ENCODE measurements at places on chromosomes 1 and 21.

DNA sequence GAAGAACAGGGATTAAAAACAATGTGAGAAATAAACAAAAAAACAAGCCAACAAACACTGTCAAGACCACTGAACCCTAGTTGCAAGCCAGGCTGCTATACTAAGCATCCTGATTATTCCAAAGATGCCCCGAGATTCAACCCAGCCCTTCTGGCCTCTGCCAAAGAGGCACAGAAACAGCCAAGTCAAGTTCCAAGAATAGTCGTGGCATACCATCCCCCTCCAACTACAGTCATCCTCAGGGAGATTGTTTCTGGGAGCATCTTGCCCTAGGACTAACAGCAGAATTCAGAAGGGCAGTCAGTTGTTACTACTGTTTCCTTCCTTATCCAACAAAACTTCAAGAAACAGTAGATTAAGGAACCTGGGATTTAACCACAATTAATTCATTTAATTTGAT, 52.3 kb downstream of the ABL2 start:
- DNase-seq = no peak

GRCh38 chr1:205310976-205311704, 10.4 kb downstream of the NUAK2 start:
- DNase-seq = no peak

DNA sequence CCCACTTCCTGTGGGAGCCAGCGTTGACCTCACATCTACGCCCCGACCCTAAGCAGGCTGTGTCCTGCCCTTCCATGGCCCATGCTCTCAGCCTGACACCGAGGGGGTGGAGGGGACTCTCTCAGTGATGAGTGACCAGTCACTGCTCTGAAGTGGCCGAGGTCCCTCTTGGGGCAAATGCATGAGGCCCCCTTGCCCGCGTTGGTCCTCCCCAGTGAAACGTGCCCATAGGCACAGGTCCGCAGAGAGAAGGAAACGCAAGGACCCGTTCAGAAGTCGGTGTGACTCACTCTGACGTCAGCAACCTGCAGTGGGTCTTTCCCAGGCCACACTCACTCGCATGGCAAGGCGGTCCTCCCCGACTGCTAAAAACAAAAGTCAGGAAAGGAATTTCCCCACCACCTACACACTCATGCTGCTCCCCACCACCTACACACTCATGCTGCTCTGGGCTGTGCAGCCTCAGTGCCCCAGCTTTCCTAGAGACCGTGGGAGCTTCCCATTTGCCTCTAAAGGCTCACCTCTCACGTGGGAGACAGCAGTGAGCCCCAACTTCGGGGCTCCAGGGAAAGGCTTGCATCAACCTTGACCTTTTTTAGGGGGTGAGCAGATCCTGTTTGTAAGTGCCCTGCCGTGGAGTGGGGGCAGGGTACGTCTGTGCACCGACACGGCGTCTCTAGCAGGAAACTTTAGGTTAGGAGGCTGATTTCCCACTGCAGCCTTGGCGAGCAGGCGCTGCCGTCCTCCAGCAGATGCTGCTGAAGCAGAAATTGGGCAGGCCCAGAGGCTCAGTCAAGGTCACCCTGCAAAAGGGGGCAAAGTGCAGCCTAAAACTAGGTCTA, 11.4 kb downstream of the UBASH3A start:
- no peak for DNase-seq

GRCh38 chr1:17635811-17636210, 96.3 kb downstream of the ARHGEF10L start:
- DNase-seq = no peak

- DNase-seq = peak; percentile 79
These were observed 29.2 kb downstream of the NID1 start for GRCh38 chr1:236035681-236036101.

GRCh38 chr1:167924102-167924501, 10.2 kb upstream of the ADCY10 start:
- no peak for DNase-seq

DNA sequence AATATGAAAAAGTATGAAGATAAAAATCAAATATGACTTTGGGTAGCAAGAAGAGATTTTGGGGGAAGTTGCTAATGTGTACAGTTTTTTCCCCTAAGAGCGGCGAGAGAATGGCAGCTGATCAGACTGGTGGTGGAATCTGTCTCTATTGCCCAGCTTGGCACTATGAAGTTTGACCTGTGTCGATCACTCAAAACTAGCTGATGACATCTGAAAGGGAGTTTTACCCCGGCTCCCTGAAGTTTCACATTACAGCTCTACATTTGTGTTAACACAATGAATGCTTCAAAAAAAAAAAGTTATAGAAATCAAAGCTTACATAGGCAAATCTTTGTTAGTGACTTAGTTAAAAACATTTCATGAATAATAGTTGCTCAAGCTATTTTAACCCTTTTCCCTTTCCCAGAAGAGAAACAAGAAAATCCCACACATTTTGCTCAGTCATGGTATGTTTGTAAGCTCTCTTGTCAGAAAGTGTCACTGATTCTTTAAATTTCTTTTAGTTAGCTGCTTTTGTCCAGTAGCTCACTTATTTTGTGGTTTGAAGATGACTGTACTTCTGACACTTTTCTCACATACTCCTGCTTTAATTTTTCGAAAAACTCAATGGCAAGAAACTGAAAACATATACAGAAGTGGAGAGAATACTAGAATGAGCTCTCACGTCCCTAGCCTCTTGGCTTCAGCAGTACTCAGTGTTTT, 41.3 kb downstream of the DYRK1A start:
- DNase-seq = no peak

- no peak for DNase-seq
These were observed 39.8 kb downstream of the WNT2B start for GRCh38 chr1:112548547-112548946.

GRCh38 chr1:31564606-31564989, 11.7 kb upstream of the TINAGL1 start:
- no peak for DNase-seq

DNA sequence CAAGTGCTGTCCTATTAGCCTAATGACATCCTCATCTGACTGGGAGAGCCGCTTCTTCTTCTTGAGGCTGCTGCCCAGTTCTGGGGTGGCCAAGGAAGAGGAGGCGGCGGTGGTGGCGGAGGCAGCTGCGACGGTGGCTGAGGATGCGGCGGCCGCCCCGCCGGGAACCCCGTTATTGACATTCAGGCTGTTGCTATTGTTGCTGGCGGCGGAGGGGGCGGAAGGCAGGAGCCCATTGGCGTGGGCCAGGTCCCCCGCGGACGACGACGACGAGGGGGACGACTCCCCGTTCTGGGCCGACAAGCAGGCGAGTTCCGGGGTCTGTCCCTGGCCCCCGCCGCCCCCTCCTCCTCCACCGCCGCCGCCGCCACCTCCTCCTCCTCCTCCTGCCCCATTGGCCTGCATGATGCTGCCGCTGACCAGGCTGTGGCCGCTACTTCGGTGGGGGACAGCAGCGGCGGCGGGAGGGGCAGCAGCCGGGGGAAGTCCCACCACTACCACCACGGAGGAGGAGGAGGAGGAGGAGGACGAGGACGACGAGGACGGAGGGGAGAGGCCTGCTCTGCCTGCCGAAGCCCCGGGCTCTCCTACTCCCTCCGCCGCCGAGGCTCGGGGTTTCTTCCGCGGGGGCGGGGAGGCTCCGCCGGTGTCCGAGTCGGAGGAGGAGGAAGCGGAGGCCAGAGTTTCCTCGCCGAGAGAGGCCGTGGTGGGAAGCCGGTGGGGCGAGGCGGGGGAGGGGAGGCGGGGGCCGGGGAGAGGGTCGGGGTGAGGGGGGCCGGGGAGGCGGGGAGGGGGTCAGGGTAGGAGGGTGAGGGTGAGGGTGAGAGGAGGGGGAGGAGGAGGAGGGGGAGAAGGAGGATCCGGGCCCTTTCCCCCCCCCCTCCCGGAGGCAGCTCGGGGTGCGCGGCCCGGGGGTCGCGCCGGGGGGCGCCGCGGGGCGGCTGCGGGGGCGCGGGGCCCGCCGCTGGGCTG, 610 bp downstream of the WDR26 start:
- no peak for DNase-seq

DNA sequence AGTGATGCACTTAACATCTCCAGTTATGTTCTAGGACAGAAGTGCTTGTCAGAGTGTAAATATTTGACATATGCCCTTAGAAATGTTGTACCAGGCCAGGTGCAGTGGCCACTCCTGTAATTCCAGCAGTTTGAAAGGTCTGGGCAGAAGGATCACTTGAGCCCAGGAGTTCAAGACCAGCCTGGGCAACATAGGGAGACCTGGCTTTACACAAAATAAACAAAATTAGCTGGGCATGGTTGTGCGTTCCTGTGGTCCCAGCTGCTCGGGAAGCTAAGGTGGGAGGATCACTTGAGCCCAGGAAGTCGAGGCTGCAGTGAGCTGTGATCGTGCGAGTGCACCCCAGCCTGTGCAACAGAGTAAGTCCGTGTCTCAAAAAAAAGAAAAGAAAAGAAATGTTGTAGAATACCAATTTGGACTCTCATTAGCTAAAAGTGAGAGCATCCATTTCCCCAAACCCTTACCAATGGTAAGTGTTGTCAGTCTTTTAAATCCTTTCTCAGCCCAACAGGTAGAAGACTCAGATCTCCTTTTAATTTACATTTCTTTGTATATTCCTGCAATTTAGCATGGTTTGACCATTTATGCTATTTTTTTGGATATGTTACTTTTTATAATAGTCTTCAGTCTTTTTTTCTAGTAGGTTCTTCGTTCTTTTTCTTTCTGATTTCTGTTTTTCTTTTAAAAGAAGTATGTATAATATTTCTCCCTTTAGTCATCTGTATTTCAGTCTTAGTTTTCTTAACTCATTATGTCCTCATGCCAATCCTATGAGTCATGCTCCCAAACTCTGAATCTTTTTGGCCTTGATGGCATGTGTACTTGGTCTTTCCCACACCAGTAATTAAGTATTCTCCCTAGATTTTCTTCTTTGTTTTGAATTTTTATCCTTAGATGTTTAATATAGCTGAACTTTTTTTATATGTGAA, 74.4 kb downstream of the CAMTA1 start:
- DNase-seq = peak; percentile 93

GRCh38 chr21:43835050-43835449, 30.0 kb upstream of the AGPAT3 start:
- DNase-seq = no peak

DNA sequence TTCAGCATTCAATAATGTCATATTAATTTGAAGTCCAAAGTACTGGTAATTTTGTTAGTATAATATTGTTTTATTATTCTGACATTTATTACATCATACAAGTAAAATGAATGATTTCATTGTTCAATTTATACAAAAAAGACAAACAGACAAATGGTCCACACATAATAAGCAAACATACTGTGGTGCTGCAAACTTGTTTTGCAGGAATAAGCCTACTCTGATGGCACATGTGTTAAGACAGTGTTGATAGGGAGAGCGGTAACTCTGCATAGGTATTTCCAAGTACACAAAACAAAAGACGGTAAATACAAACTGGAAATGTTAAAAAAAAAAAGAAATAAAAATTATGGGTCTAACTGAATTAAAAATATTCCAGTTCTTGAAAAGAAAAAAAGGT, 59.7 kb upstream of the DPYD start:
- DNase-seq = no peak

DNA sequence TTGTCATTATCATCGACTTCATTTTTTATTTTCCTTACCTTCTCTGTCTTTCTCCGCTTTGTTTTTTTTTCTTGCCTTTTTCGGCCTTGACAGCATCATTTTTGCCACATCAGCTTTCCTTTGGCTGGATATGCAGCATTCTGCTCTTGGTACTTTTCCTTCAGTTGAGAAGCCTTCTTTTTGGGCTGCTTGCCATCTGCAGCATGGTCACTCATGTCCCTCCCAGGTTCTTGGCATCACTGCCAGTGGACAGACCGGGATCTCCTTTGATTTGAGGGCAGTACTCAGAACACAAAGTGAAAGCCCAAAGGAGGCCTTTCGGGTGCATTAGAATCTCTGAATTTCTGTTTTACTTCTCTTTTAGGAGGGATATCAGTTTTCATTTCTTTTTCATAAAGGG, 3.7 kb upstream of the PARP1 start:
- DNase-seq = no peak

GRCh38 chr1:154829062-154829461, 41.0 kb downstream of the KCNN3 start:
- DNase-seq = no peak

- DNase-seq = no peak
These were observed 370.6 kb upstream of the PROX1 start for GRCh38 chr1:213617133-213617532.

GRCh38 chr1:58839846-58840835, 56.3 kb upstream of the JUN start:
- DNase-seq = peak; percentile 28

GRCh38 chr1:31376375-31377134, 3.7 kb upstream of the FABP3 start:
- peak; percentile 98 for DNase-seq

DNA sequence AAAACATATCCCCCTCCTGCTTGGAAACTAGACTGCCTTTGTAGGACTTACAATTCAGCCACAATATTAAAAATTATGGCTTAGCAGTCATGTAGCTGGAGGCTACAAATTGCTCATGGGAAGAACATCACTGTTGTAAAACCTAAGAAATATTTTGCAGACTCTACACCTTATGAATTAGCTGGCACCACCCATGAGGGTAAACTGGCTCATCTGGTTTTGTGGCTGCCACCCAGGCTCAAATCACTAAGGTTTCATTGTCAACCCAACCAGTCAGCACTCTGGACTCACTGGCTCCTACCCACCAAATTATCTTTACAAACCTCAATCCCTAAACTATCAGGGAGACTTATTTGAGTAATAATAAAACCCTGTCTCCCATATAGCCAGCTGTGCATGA, 100.7 kb upstream of the OLFM3 start:
- DNase-seq = no peak

DNA sequence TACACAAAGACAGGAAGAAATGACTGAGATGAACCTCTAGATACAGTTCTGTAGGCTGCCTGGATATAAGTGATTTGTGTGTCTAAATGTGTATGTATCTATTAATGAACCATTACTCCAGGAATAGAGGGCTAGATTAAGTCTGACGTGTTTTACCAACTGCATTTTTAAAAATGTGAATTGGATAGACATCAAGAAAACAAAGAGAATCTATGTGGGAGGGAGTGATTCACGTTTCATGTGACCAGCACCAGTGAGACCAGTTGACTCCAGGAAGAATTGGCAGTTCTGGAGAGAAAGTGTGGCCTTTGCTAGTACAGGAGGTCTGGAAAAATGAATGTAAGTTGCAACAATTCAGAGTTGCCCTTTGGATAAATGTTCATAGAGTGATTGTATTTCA, 53.4 kb upstream of the RGS21 start:
- peak; percentile 32 for DNase-seq

- DNase-seq = peak; percentile 90
These were observed 179.0 kb downstream of the ADSS2 start for GRCh38 chr1:244272471-244273261.

GRCh38 chr1:158700552-158700951, at the start of gene OR6K2:
TSS of gene OR6K2 (minus strand) at chr1:158700652. CDS start at chr1:158700652, 0 bp downstream.
- no peak for DNase-seq

- DNase-seq = no peak
These were observed 113.0 kb downstream of the DMRTB1 start for GRCh38 chr1:53572065-53572814.

Data from fibroblast of the conjunctiva (primary cell).